IPS-NIHi11 (cell line): ENCODE measurements at places on chromosomes 3 and 15.

- peak; percentile 84 for DNase-seq
Observed at GRCh38 chr3:49880581-49881315, 11.0 kb upstream of the CAMKV start.

DNA sequence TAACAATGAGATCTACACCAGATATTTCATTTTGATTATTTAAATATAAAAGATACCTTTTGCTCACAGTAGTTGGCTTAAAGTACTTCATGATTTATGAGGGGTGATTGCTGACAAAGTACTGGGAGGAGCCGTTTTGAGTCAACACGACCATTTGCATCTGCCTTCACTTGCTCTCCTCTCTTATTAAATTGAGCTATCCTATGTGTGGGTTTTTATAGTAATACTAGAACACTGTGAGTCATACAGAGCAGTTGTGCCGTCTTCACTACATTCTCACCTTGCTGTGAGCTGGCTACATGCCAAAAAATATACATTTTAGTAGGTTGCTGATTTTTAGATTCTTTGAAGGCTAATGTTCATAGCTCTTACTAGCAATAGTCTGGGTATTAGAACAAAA, 161.2 kb downstream of the ALCAM start:
- no peak for DNase-seq

- DNase-seq, result no peak
Observed at GRCh38 chr15:81239190-81239589, 42.5 kb downstream of the IL16 start.

- DNase-seq, result no peak
Observed at GRCh38 chr3:157319672-157320071, 117.0 kb upstream of the PTX3 start.

GRCh38 chr3:9278498-9278897, 29.1 kb upstream of the SRGAP3 start:
- no peak for DNase-seq

GRCh38 chr3:21944251-21944650, 193.2 kb upstream of the ZNF385D start:
- no peak for DNase-seq

DNA sequence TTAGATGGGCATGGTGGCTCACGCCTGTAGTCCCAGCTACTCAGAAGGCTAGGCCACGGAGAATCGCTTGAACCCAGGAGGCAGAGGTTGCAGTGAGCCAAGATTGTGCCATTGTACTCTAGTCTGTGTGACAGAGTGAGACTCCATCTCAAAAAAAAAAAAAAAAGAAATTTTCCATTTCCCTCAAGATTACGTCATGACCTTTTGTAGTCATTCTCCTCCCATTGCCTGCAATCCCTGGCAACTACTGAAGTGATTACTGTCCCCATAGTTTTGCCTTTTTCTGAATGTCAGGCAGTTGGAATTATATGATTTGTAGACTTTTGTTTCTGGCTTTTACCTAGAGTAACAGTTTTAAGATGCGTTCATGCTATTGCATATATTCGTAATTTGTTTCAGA, 28.0 kb downstream of the WDR76 start:
- DNase-seq, result no peak

GRCh38 chr3:141812084-141812483, 48.9 kb downstream of the GRK7 start:
- DNase-seq, result no peak

GRCh38 chr15:64739156-64739555, 36.2 kb downstream of the RBPMS2 start:
- DNase-seq, result no peak

- DNase-seq, result no peak
Observed at GRCh38 chr15:92843814-92844213, 56.3 kb upstream of the CHD2 start.

- no peak for DNase-seq
Observed at GRCh38 chr3:127647166-127647844, 18.3 kb downstream of the PODXL2 start.
